Activated T-helper 1 cell treated with Interleukin-2 at 50 U/mL for 16 hours (primary cell): ENCODE measurements at places on chromosomes 5 and 9.

DNA sequence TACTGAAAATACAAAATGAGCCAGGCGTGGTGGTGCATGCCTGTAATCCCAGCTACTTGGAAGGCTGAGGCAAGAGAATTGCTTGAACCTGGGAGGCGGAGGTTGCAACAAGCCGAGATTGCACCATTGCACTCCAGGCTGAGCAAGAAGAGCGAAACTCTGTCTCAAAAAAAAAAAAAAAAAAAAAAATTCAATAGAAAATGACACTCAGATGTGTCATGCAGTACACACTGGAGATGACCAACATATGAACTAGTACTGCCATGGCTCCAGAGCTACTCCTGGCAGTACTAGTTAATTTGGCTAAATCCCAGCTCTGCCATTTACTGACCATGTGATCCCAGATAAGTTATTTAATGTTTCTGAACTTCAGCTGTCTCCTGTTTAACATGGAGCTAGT lies 7.3 kb downstream of the ATOX1 start:
- no peak for DNase-seq

GRCh38 chr9:12702160-12702758 lies 9.1 kb downstream of the TYRP1 start:
- no peak for DNase-seq

- no peak for DNase-seq
Observed at GRCh38 chr5:158414780-158415179, 555.8 kb upstream of the CLINT1 start.

DNA sequence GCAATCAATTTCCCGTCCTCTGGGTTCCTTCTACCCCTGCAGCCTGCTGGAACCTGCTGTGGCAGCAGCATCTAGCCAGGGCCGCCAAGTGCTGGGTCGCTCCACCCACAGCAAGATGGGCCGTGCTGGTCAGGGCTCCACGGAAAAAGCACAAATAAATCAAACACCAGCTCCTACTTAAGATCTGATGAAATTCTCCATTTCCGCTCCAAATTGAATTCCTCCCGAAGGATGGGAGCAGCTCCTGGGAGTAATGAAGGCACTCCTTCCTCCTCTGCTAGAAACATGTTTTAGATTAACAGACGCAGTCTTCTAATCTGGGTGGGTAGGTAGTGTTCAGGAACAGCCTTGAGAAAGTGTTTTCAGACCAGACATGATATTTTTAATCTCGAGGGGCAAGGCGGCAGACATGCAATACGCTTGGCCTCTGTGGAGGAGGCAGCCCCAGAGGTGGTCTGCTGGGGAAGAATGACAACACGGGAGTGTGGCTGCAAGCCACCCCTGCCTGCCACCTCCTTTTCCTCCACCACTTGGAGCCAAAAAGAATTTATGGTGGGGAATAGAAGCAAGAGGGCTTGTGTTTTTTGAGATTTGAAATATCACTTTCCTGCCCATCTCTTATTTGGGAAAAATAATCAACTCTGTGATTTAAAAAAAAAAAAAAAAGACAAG lies 194.1 kb downstream of the AOPEP start:
- DNase-seq = no peak

DNA sequence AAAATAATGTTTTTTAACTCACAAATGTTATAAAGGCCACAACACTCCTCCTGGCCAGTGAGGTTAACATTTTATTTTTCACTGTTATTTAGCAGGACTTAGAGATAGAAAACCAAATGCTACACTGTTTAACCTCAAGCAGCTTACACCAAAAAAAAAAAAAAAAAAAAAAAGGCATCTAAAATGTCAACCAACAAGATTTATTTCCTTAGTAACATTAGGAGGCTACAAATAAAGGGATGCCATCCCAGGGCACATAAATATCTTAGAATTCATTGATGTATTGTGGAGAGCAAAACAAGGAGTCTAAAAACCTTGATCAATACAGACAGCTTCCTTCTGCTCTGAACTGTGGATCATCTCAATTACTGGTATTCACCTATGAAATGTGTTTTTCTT lies 53.7 kb downstream of the ELAVL2 start:
- no peak for DNase-seq

- no peak for DNase-seq
Observed at GRCh38 chr5:72110394-72111013, 3.2 kb downstream of the MAP1B start.

DNA sequence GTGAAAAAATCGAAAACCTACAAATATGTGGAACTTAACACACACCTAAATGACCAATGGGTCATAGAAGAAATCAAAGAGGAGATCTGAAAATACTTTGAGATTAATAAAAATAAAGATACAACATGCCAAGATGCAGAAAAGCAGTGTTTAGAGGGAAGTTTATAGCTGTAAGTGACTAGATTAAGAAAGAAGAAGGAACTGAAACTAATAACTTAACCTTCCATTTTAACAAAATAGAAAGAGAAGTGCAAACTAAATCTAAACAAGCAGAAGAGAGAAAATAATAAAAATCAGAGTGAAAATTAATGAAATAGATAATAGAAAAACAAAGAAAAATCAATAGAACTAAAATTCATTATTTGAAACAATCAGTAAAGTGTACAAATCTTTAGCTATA lies 103.0 kb upstream of the MAMDC2 start:
- no peak for DNase-seq

DNA sequence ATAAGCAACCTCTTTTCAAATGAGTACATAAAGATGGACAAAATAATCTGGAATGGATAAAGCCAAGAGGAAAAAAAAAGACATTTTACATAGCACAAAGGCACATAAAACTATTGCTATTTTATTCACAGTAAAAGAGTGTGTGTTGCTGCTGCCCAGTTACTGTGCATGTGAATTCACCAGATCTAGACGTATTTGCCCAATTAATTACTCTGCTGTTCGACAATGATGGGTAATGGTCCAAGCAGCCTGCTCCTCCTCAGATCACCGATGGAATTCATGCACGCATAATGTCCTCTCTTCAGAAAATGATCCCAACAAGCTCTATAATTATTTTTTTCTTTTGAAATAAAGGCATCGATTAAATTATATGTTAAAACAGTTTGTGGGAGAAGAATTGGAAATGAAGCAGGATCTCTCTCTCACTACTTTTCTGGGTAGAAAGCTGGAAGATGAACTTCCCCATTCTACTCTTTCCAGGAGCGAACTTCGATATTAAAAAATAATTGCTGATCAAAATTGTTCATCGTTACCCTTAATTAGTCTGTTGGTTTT lies 357.4 kb upstream of the CCNH start:
- DNase-seq = no peak

GRCh38 chr9:134604834-134605233 lies 36.8 kb upstream of the COL5A1 start:
- no peak for DNase-seq

DNA sequence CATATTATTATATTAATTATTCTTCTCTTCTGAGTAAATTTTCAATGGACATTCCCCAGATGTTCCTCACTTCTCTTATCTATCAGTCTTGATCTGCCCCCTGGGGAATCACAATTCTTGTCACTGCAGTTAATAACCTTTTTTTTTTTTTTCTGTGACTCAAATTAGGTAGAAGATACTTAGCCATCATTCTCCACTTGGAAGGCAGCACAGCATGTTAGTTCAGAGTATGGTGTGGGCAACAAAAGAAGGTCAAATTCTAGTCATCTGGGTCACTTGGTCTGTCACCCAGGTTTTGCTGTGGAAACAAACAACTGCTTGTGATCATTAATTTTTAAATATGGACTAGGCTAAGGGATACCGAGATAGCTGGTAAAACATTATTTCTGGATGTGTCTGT lies 8.1 kb upstream of the MOB3B start:
- no peak for DNase-seq

- no peak for DNase-seq
Observed at GRCh38 chr5:10652151-10652550, 88.3 kb downstream of the ANKRD33B start.

- DNase-seq = no peak
Observed at GRCh38 chr5:95172659-95173058, 112.2 kb downstream of the MCTP1 start.

DNA sequence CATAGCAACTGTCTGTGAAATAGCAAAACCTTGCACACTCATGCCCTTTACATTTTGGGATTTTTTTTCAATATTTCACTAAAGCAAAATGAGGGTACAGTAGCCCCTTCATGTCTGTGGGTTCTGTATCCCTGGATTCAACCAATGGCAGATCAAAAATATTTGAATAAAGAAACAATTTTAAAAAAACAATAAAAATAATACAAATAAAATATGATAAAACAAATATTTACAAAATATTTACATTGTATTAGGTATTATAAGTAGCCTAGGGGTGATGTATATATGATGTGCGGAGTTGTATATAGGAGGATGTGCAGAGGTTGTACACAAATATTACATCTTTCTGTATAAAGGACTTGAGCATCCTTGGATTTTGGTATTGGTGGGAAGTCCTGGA lies 67.3 kb upstream of the CDH10 start:
- no peak for DNase-seq

GRCh38 chr9:135123773-135124134 lies 36.3 kb downstream of the OLFM1 start:
- no peak for DNase-seq

- no peak for DNase-seq
Observed at GRCh38 chr5:128245974-128246373, 162.4 kb downstream of the SLC12A2 start.

GRCh38 chr9:7298123-7298522 lies 501.5 kb downstream of the DMAC1 start:
- DNase-seq = no peak

- DNase-seq = no peak
Observed at GRCh38 chr5:156119692-156120091, 207.3 kb upstream of the SGCD start.

DNA sequence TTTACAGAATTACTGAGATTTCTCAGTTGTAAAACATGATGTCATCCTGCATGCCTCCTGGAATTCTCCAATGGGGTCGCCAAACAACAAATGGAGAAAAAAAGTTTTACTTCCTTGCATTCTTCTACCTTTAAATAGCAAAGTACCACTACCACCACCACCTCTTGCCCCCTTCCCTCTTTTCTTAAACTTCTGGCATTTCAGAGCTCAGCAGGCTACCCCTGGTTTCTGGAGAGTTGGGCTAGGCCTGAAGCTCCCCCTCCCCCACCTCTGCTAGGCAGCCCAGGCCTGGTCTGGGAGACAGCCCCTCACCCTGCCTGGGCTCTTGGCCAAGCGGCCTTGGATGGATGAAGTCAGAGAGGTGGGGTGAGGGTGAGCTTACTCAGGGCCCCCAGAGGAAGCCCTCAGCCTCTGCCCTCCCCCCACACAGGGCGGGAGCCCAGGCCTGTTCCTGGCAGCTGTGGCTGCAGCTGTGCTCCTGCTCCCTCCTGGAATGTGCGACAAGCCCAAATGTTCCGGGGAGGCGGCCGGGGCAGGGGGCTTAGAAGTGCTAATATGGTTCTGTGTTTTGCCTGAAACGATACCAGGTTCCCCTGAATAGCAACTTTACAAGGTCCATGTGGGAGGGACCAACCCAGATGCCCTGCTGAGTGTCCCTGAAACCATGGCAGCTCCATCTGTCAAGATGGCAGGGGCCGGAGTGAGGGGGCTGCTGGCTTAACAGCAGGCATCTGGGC lies 6.0 kb upstream of the CCIN start:
- DNase-seq = no peak

DNA sequence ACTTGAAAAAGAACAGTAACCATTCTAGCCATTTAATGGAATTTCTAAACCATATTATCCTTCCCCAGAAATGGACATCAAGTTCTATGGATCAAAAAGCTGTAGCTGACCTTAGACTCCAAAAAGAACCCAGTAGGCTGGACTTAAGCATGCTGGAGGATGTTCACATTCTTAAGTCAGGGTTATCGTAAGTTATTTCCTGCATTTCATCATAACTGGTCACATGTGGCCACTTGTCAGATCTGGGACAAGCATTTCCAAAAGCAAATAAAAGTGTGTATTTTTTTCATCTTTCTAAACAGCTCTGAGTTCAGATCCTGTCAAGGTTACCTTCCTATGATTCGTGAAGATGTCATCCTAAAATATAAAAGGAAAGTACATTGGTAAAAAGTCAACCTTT lies 274.5 kb upstream of the PTGER4 start:
- no peak for DNase-seq

GRCh38 chr5:94615862-94616261 lies 2.5 kb downstream of the KIAA0825 start:
- no peak for DNase-seq

GRCh38 chr9:84871983-84872382 lies 202.5 kb downstream of the NTRK2 start:
- no peak for DNase-seq

DNA sequence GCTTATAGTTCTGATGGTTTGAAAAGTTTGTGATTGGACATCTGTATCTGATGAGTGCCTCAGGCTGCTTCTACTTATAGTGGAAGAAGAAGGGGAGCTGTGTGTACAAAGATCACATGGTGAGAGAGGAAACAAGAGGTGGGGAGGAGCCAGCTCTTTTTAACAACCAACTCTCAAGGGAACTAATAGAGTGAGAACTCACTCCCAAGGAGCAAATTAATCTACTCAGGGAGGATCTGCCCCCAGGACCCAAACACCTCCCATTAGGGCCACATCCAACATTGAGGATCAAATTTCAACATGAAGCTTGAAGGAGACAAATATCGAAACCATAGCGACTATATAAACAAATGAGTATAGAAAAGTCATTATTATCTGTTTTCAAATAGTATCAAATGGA lies 64.7 kb upstream of the PRLR start:
- DNase-seq = no peak

- DNase-seq = no peak
Observed at GRCh38 chr5:71883742-71884103, 164.6 kb downstream of the CARTPT start.

DNA sequence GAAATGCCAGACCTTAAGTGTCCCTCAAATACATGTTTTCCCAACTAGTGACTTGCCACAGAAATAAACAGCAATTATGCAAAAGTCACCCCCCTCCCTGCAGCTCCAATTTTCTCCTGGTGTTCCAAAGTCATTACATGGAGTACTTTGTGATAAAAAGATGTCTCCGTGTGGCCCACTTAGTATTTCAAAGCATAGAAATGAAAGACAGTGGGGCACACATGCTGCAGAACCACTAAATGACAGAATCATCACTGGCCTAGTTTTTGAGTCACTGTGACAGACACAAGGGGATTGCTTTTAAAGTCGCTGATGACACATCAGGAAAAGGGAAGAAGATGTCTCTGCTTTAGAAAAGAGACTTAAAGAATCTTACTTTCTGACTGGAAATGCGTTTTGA lies 323.4 kb downstream of the PSAT1 start:
- no peak for DNase-seq
